ENCODE measurements at places on chromosomes 2 and 18.

GRCh38 chr2:109279243-109279860 is 150.3 kb downstream of the SH3RF3 start:
- DNase-seq, result no peak

DNA sequence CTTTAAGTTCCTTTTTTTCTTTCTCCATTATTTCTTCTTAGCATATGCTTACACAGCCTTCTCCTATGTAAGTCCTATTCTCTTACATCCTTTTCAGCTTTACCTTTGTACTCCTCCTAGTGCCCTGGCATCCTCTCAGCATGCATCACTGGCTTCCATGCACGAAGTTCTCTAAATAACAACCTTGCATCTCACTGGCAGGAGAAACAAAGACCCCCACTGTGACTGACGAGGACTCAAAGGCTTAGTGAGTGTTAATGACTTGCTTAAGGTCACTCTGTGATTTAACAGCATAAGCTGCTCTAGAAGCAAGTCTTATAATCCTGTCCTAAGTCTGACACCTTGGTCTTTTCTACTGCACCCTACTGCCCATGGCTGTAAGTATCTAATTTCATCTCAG is 1236.0 kb upstream of the CELF4 start:
- DNase-seq, result no peak

DNA sequence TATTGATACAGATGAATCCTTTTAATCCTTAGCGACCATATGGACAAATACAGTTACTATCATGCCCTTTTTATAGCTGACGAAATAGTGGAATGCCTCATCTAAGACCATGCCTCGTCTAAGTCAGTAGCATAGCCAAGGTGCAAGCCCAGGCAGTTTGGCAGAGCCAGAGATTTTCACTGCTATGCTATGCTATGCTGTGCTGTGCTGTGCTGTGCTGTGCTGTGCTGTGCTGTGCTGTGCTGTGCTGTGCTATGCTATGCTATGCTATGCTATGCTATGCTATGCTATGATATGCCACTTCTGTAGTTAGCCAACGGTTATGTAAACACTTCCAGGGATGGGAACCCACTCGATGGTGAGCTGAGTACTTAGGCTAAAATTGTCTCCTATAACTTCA is 91.6 kb upstream of the MAP4K3 start:
- no peak for DNase-seq

DNA sequence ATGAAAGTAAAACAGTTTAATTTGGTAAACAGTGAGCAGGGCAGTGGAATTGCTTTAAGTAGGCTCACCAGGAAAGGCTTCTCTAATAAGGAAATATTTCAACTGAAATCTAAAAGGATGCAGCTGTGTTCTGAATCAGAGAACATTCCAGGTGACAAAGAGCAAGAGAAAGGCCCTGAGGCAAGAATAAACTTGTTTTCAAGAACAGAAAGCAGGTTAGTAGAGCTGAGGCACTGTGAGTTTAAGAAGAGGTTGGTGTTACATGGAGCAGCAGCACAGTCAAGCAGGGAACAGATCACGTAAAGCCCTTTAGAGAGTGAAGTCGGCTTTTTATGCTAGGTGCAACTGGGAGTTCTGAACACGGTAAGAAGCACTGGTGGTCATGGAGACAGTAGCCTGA is 57.0 kb upstream of the SCN1A start:
- no peak for DNase-seq

GRCh38 chr2:85674417-85674816 is 6.4 kb upstream of the SFTPB start:
- no peak for DNase-seq

GRCh38 chr2:99942561-99943347 is 199.6 kb downstream of the AFF3 start:
- DNase-seq, result no peak
